Right ventricle myocardium superior (tissue), 1 donor: ENCODE measurements at places on chromosomes 1 and 21. TPM values are rescaled to one million over a fixed set of nuclear protein-coding genes. Genes with fewer than 3 reads are reported as not detected.
A peak's percentile ranks its signal among the peaks of the same experiment; 100 is the strongest.

DNA sequence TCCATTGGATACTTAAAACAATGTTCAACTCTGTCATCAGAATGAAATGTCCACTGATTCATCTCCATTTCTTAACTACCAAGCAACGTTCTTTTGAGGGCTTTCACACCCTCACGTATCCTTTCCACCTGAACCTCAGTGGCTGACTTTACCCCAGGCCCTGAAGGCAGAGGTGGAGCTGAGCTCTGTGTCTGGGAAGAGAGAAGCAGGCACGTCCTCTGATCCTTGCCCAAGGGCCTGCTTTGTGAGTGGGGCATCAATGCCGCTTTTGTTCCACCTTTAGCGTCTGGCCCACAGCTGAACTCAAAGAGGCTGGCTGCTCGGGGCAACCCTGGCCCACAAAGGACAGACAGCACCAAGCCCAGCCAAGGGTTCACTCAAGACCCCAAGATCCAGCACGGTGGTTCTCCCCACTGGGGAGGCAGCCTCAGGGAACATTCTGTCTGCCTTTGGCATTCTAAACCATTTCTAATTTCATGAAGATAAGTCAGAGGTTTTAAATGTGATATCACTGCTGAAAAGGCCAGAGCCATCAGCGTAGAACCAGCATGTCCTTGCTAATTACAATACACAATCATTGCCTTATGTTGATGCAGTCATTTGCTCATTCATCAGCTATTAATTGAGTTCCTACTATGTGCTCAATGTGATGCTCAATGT lies 126.0 kb upstream of the UBE2U start:
- no peak for DNase-seq

DNA sequence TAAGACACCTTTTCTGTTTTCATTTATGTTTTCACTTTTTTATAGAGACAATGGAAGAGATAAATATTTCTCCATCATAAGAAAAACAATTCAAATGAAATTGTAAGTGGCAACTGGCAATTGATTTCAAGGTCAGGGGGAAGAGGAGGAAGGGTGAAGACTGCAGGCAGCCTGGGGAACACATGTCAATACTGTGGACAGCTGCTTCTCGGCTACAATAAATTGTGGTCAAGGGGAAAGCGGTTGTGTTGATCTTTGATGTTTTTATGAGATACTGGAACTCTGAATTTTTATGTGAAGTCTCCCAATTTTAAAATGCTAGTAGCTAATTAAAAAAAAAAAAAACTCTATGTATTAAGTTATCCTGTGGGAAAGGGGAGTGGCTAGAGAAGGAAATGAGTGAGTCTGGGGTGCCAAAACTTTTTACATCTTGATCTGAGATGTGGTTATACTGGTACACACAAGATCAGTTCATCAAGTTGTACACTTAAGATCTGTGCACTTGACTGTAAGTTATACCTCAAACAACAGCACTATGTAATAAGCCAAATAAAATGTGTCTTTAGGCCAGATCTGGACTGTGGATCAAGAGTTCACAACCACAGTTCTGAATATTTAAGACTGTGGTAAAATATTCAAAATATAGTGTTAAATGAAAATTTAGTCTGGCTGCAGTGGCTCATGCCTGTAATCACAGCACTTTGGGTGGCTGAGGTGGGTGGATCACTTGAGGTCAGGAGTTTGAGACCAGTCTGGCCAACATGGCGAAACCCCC lies 18.0 kb downstream of the SSX2IP start:
- DNase-seq: no peak

- peak; percentile 86 for DNase-seq
Observed at GRCh38 chr1:1630191-1630964, 1.6 kb upstream of the MMP23B start.

- DNase-seq: no peak
Observed at GRCh38 chr21:41739936-41740335, 26.9 kb downstream of the RIPK4 start.

DNA sequence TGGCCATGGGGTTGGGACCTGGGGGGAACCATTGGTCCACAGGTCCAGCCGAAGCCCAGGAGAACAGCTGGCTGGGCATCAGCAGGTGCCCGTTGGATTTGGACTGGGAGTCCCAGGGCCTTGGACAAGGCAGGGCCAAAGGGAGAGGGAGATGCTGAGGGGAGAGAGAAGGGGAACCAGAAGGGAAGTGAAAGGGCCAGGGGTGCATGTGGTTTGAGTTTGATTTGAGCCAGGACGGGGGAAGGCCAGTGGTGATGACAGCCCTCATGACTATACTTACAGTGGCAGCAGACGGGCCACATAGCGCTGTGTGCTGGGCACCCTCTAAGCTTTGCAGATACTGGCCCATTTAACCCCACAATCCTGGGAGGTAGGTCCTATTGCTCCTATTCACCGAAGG lies 18.8 kb downstream of the AGRN start:
- DNase-seq: no peak

LRRC53 gene
- total RNA-seq: not detected
